ENCODE measurements at places on chromosomes 2 and 18.

DNA sequence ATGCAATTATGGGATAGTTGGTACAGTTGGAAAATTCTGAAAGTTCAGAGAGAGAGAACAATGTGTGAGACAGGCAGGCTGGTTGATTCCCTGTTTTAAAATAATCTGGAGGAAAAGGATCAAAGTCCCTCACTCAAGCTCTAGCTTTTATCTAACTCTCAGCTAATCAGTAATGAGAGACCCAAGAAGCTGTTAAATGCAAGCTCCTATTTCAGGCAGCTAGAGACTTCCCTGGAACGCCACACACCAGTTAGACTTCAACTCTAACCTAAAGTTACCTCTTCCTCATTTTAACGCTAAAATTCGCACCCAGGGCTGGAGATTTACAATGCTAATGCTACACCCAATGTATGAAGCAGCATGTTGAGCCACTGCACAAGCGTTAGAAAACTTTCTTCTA, 243.1 kb downstream of the EN1 start:
- DNase-seq, result no peak

- no peak for DNase-seq
These were observed 70.6 kb downstream of the CAPN13 start for GRCh38 chr2:30736461-30737325.

GRCh38 chr2:162212366-162212765, 30.9 kb downstream of the FAP start:
- DNase-seq, result no peak

DNA sequence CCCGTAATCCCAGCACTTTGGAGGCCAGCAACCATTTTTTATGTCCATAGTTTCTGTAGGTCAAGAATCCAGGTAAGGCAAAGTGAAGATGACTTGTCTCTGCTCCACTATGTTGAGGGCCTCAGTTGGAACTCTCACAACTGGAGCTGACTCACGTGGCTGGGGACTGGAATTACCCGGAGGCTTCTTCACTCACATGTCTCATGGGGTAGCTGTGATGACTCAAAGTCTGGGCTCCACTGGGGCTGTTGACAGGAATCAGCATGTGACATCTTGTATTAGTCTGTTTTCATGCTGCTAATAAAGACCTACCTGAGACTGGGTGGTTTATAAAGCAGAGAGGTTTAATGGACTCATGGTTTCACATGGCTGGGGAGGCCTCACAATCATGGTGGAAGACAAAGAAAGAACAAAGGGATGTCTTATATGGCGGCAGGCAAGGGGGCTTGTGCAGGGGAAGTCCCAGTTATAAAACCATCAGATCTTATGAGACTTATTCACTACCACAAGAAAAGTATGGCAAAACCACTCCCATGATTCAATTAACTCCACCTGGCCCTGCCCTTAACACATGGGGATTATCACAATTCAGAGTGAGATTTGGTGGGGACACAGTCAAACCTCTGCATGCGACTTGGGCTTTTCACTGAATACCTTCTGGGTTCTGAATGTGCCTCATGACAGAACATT, 7.8 kb upstream of the PPP1R1C start:
- DNase-seq, result no peak

DNA sequence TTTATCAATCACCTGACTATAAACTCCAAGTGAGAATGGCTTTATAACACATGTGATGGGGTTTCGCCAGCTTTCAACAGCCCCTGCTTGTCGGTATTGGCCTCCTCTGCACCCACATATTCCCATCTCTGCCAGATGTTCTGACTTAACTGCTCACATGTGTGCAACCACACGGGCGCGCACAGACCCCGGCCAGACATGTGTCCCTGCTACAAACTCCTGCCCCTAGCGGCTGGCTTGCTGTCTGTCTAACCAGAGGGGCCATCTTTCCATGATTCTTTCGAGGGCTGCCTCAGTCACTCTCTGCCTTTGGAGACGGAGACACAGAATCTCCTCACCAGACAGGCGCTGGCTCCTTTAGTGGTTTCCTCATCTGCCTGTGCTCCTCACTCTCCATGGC, 15.3 kb downstream of the STON1 start:
- DNase-seq, result no peak

GRCh38 chr2:121705390-121705789, 31.3 kb downstream of the NIFK start:
- DNase-seq, result no peak

- no peak for DNase-seq
These were observed 48.6 kb downstream of the SF3B1 start for GRCh38 chr2:197386242-197386641.

- DNase-seq, result no peak
These were observed 17.0 kb upstream of the TCF7L1 start for GRCh38 chr2:85116207-85116606.

DNA sequence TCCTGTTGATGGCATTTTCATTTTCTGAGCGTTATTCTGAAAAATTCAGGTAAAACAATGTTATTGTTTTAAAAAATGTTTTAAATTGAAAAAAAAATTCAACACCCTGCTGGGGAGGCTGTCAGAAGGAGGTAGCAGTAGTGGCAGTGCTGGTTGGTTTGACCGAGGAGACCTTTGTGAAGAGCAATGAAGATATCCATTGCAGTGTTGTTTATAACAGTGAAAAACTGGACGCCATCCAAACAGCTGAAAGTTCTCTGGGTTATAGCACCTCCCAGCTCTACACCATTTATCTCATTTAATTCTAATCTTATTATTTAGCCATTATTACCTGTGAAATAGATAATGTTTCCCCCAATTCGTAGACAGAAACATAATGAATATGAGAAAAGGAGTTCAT, 12.6 kb upstream of the ITM2C start:
- no peak for DNase-seq

DNA sequence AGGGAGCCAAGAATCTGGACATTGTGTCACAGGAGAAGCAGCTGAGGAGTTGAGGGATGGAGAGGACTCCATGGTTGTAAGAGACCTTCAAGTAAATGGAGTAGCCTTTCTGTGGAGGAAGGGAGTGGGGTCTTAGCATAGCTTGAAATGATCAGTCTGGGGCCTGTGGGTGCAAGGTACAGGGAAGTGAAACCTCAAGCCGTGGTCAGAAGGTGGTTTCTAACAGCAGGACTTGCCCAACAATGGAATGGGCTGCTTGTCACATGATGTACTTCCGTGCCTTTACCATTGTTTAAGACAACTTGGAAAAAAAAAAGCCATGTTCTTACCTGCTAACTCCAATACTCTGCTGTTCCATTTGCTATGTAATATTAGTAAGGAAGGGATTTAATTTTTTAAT, 140.7 kb downstream of the LDLRAD4 start:
- DNase-seq, result no peak

GRCh38 chr2:23053601-23054000, 331.4 kb upstream of the KLHL29 start:
- no peak for DNase-seq

- DNase-seq, result no peak
These were observed 12.3 kb upstream of the TFCP2L1 start for GRCh38 chr2:121297217-121297830.

DNA sequence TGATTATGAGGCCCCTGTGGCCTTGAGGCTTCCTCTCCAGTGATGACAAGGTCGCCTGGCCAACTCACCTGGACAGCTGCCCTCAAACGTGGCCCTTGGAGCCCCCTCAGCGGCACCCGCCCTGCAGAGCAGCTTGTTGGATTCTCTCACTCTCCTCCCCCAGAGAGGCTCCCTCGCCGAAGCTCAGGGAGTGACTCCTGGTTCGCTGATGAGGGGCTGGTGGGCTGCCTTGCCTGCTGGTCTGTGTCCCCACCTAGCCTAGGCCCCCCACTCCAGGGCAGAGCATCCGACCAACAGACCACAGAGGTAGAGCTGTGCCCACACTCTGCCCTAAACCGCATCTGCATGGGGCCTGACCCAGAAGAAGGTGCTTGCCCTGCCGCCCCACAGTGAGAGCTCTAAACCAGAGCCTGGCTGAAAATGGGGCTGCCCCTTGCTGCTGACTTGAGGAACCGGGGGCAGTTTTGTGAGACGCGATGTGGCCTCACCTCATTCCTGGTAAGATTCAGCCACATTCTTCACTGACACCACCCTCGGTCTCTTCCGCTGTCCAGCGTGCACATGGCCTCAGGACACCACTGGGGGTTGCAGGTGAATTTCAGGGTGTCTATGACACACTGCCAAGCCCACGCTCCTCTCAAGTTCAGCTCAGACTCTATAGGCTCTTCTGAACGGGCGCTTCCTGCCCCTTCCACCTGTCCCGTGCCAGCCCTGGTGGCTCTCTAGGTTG, 131.6 kb downstream of the CABLES1 start:
- DNase-seq, result no peak

DNA sequence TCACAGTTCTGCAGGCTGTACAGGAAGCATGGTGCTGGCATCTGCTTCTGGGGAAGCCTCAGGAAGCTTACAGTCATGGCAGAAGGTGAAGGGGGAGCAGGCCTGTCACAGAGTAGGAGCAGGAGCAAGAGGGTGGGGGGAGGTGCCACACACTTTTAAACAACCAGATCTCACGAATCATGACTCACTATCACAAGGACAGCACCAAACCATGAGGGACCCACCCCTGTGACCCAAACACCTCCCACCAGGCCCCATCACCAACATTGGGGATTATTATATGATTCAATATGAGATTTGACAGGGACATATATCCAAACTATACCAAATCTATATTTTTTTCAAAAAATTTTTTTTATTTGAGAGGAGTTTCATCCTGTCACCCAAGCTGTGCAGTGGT, 51.0 kb upstream of the GLS start:
- DNase-seq, result no peak

- no peak for DNase-seq
These were observed 167.2 kb downstream of the TCF4 start for GRCh38 chr18:55420665-55421307.

- DNase-seq, result no peak
These were observed 98.1 kb downstream of the COL6A3 start for GRCh38 chr2:237315829-237316225.

GRCh38 chr2:102848366-102848839, 86.6 kb downstream of the TMEM182 start:
- DNase-seq, result no peak

- DNase-seq, result no peak
These were observed 184.8 kb upstream of the SOX11 start for GRCh38 chr2:5507367-5507766.

- DNase-seq, result no peak
These were observed 54.4 kb downstream of the TMEFF2 start for GRCh38 chr2:192140236-192140839.

DNA sequence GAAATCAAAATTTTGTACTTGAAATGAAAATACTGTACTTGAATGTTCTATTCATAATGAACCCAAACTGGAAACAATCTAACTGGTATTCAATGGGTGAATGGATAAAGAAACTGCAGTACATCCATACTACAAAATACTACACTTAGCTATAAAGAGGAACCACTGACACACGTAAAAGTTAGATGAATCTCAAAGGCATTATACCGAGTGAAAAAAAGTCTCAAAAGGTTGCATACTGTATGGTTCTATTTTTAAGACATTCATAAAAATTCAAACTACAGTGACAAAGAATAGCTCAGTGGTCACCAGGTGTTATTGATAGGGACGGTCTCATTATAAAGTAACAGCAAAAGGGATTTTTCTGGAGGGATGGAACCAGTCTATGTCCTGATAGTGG, 41.1 kb downstream of the COBLL1 start:
- no peak for DNase-seq

DNA sequence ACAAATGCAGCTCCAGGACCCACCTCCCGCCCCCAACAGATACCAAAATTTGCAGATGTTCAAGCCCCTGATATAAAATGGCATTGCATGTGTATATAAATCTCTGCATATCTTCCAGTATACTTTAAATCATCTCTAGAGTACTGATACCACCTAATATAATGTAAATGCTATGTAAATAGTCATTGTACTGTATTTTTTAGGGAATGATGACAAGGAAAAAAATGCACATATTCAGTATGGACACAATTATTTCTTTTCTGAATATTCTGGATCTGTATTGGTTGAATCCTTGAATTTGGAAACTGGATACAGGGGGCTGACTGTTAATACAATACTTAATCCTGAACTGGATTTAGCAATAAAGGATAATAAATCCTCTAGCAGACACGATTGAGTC, 67.7 kb downstream of the FRZB start:
- no peak for DNase-seq

DNA sequence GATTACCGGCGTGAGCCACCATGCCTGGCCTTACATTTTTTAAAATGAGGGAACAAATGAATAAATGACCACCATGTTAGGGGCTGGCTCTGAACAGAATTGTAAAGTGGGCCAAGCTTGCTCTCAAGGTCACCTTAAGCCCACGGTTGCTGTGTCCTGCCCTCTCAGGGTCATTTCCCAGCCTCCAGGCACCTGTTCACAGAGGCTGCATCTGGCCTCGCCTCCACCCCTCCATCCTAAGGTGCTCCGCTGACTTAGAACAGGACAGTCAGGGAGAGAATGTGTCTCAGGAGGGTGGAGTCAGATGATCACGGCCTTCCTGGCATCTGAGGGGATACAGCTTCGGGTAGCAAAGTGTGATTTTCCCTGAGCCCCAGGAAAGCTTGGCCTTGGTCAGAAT, 7.3 kb downstream of the SFTPB start:
- DNase-seq, result no peak

GRCh38 chr2:88351249-88351601, 101.3 kb downstream of the FOXI3 start:
- DNase-seq, result no peak
